GM23338 (cell line): ENCODE measurements at places on chromosomes 2 and 18. TPM values are rescaled to one million over a fixed set of nuclear protein-coding genes. Genes with fewer than 3 reads are reported as not detected.

The CD8A gene
- total RNA-seq = 0.24 and 0.54 TPM in 2 replicates

The SIX3 gene
- total RNA-seq = 0.28 TPM in 1 of 2 replicates, not detected in the other

The SLC19A3 gene
- total RNA-seq = 9.1 and 12.0 TPM in 2 replicates

- H3K4me3 ChIP-seq = no peak overlapping the region
- DNase-seq = no peak
- H3K27me3 ChIP-seq = no peaks in the 10 kb centered on the region
- H3K27ac ChIP-seq = peak overlapping the region; percentile 72
These were observed 33.6 kb downstream of the LYPD6 start for GRCh38 chr2:149363958-149364357.

GRCh38 chr2:70357684-70358071, 55.8 kb upstream of the FAM136A start:
- no peak overlapping the region for H3K27ac ChIP-seq
- no peaks in the 10 kb centered on the region for H3K36me3 ChIP-seq
- no peak for DNase-seq
- no peak overlapping the region for H3K4me3 ChIP-seq
- H3K4me1 ChIP-seq = no peaks in the 10 kb centered on the region
- H3K27me3 ChIP-seq = no peaks in the 10 kb centered on the region

GRCh38 chr2:24490181-24490689, 819 bp upstream of the NCOA1 start:
- peak overlapping the region; percentile 86; the same call in 1 of the 2 replicates for H3K27ac ChIP-seq
- peak overlapping the region; percentile 86 for H3K4me3 ChIP-seq
- DNase-seq = no peak
- H3K36me3 ChIP-seq = no peaks in the 10 kb centered on the region

GRCh38 chr2:160408173-160408958, 85.2 kb downstream of the RBMS1 start:
- H3K27ac ChIP-seq = peak overlapping the region; percentile 26
- H3K4me1 ChIP-seq = peaks cover 47% of the 10 kb centered on the region
- peak overlapping the region; percentile 62 for H3K4me3 ChIP-seq
